Activated T-cell treated with anti-CD3 and anti-CD28 coated beads, Interleukin-2, amount 50 U/mL, for 24 hours (primary cell): ENCODE measurements at places on chromosomes 13 and 19.

DNA sequence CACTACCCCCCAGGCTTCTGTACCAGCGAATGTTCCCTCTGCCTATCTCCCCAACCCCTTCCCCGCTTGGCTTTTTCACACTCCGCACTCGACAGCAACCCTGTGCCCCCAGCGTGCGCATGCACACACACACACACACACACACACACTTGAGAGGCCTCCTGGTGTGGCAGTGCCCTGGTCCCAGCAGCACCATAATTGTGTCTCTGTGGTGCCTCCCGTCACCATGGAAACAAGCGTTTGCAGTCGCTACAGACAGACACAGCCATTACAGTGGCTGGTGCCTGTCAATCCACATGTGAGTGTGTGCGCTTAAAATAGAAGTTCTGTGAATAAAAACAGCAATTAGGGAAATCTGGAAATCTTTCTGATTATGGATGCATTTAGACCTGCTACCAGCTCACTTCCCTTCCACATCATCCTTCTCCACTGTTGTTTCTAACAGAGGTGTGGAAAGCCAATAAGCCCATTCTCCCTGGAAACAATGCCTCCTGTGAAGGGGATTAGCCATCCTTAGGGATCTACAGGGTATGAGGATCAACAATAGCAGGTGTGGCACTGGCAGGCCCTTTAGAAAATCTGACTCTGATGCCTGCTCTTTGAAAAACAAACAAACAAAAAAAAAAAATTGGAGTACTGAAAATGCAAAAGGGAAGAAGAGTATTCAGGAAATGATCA lies 146.3 kb downstream of the DCLK1 start:
- no peak for DNase-seq

GRCh38 chr13:25881136-25881926 lies 170.5 kb downstream of the SHISA2 start:
- DNase-seq = no peak

DNA sequence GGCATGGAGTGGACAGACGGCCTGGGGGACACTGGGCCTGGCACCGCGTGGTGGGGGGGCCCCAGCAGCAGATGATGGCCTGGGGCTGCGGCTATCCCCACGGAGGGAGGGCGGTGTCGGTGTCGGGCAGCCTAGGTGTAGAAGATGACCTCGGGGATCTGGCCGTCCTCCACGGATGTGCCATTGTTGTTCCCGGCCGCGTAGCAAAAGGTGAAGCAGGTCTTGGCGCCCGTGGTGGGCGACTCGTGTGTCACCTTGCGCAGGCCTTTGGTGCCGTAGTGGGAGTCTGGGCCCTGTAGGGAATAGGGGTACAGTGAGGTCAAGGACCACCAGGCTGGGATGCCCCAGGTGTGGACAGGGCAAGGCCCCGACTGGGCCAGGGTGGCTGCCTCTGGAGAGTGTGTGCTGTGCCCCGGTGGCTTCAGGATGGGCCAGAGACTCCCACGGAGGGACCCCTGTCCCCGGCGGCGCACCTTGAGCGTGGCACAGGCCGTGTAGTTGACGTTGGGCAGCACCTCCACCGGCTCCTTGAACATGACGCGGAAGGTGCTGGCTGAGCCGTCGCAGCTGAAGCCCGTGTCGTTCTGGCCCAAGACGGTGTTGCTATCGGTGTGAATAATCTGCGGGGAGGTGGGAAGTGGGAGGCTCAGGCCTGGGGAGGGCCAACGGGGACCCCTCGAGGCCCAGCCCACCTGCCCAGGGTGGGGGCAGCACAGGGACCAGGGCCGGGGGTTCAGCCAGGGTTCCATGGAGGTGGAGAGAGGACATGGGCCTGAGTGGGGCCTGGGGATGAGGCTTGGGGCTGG lies 29.0 kb downstream of the BTBD2 start:
- DNase-seq = no peak

DNA sequence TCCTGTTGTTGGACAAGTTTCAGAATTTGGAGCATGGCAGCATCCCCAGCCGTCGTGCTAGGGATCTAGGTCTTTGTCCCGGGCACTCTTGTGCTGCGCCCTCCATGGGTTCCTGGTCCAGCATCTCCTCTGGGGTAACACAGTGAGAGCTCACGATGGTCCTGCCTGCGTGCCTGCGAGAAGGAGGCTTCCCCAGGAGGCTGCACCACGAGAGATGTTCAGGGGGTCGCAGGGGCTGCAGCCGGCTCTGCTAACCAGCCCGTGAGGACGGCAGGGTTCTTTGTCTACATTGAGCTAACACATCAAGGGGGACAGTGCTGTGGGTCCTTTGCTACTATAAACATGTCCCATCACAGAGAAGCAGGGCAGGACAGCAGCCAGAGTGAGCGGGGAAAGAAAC lies 103.9 kb upstream of the SOX1 start:
- no peak for DNase-seq

DNA sequence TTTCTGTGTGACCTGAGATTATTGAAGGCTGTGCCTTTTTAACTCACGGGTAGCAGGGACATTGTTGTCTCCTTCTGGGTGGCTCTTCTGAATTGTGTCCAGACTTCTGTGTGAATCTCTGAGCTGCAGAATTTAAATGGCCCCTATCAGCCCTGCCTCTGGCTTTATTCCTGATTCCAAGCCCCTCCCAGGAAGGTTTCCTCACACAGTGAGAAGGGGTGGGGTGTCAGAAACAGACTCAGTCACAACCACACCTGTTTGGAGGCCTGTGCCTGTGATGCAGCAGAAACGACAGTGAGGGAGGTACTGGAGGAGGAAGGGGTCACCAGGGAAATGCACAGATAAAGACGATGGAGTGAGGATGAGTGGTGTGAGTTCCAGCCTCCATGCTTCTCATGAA lies at the start of gene CLC:
CLC (minus strand) TSS at position 139 of the 400 bp plus-strand sequence; CDS start at position 62, 77 bp downstream.
- no peak for DNase-seq
